Right lung (tissue), 10 donors: ENCODE measurements at places on chromosomes 7 and 10. TPM values are rescaled to one million over a fixed set of nuclear protein-coding genes. Genes with fewer than 3 reads are reported as not detected.

The KIF5B gene
- 159 TPM for polyA plus RNA-seq

The REEP3 gene
- polyA plus RNA-seq, result 23.3 TPM

The ANKRD30A gene
- polyA plus RNA-seq, result not detected

The ABCC2 gene
- 1.3 TPM for polyA plus RNA-seq

The SNCG gene
- polyA plus RNA-seq, result 5.4 TPM

The ANKRD7 gene
- 2.4 TPM for polyA plus RNA-seq

The VSIR gene
- polyA plus RNA-seq, result 28.5 TPM

The HOXA10 gene
- polyA plus RNA-seq, result 1.4 TPM

The GIMAP4 gene
- 78.0 TPM for polyA plus RNA-seq

The PROSER2 gene
- 2.3 TPM for polyA plus RNA-seq

The EEPD1 gene
- 13.8 TPM for polyA plus RNA-seq

The GPR85 gene
- polyA plus RNA-seq, result 1.6 TPM

The GBX1 gene
- not detected for polyA plus RNA-seq

The HYAL4 gene
- polyA plus RNA-seq, result 0.05 TPM

The CDC14C gene
- polyA plus RNA-seq, result not detected

The SCIN gene
- 5.8 TPM for polyA plus RNA-seq

The GIMAP2 gene
- 16.1 TPM for polyA plus RNA-seq

The TUBB8 gene
- polyA plus RNA-seq, result 0.76 TPM

The FOXI2 gene
- polyA plus RNA-seq, result 0.04 TPM

The NACAD gene
- 8.2 TPM for polyA plus RNA-seq

The ZNF467 gene
- 29.0 TPM for polyA plus RNA-seq

The GIMAP6 gene
- polyA plus RNA-seq, result 27.3 TPM

The SRRM3 gene
- 0.60 TPM for polyA plus RNA-seq

The MOGAT3 gene
- 0.09 TPM for polyA plus RNA-seq

The TFR2 gene
- 1.1 TPM for polyA plus RNA-seq

The SH2B2 gene
- polyA plus RNA-seq, result 2.6 TPM

The CYP3A4 gene
- polyA plus RNA-seq, result 0.18 TPM

The ABCA13 gene
- 1.7 TPM for polyA plus RNA-seq

The VWA2 gene
- polyA plus RNA-seq, result 21.6 TPM

The POU6F2 gene
- 0.09 TPM for polyA plus RNA-seq

The LRRC4 gene
- polyA plus RNA-seq, result 12.9 TPM
